ENCODE measurements at places on chromosomes 7 and 10. TPM values are rescaled to one million over a fixed set of nuclear protein-coding genes. Genes with fewer than 3 reads are reported as not detected.

- no peak overlapping the region for H3K27ac ChIP-seq
- H3K4me1 ChIP-seq: no peaks in the 10 kb centered on the region
- no peaks in the 10 kb centered on the region for H3K27me3 ChIP-seq
These were observed 458.1 kb downstream of the RPS24 start for GRCh38 chr10:78491812-78492211.

GRCh38 chr10:132520177-132520811 is 17.3 kb upstream of the INPP5A start:
- no peaks in the 10 kb centered on the region for H3K27me3 ChIP-seq

GRCh38 chr7:45068236-45069023 is 20.3 kb downstream of the NACAD start:
- H3K36me3 ChIP-seq: peaks cover 52% of the 10 kb centered on the region
- no peak overlapping the region for H3K27ac ChIP-seq
- no peaks in the 10 kb centered on the region for H3K27me3 ChIP-seq
- DNase-seq: no peak
- H3K4me3 ChIP-seq: no peak overlapping the region

DNA sequence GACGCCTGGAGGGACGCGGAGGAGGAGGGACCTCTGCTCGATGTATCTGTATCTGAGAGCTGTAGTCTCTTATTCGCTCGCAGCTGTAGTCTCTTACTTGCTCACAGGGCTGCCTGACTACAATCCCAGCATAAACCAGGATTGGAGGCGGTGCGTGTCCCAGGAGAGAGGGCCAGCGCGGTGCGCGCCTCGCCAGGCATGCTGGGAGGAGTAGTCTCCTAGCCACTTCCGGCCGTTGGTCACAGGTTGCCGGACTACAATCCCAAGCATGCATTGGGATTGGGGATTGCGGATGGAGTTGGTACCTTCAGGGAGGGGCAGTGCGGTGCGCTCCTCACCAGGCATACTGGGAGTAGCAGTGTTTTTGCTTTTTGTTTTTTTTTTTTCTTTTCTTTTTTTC is 421.7 kb upstream of the NUPR2 start:
- no peak overlapping the region for H3K27ac ChIP-seq
- no peaks in the 10 kb centered on the region for H3K27me3 ChIP-seq
- no peak overlapping the region for H3K4me3 ChIP-seq
- H3K4me1 ChIP-seq: no peaks in the 10 kb centered on the region

GRCh38 chr7:123120286-123120685 is 79.5 kb downstream of the SLC13A1 start:
- H3K36me3 ChIP-seq: no peaks in the 10 kb centered on the region
- H3K27ac ChIP-seq: no peak overlapping the region
- no peaks in the 10 kb centered on the region for H3K4me1 ChIP-seq
- no peak for DNase-seq

The KCNH2 gene
- polyA plus RNA-seq: 18.7 TPM

- H3K27me3 ChIP-seq: no peaks in the 10 kb centered on the region
- no peaks in the 10 kb centered on the region for H3K4me1 ChIP-seq
- H3K36me3 ChIP-seq: no peaks in the 10 kb centered on the region
- DNase-seq: no peak
- no peak overlapping the region for H3K4me3 ChIP-seq
These were observed 13.9 kb downstream of the PCLO start for GRCh38 chr7:83148776-83149175.

GRCh38 chr10:97849687-97850402 is at the start of gene GOLGA7B:
Gene GOLGA7B (plus strand): TSS chr10:97849843. CDS start chr10:97850304, 461 bp downstream.
- peak; percentile 52 for DNase-seq
- peaks cover 3% of the 10 kb centered on the region for H3K27me3 ChIP-seq

The FKBP6 gene
- polyA plus RNA-seq: not detected

- no peaks in the 10 kb centered on the region for H3K27me3 ChIP-seq
- H3K4me1 ChIP-seq: no peaks in the 10 kb centered on the region
- no peak overlapping the region for H3K4me3 ChIP-seq
- H3K36me3 ChIP-seq: no peaks in the 10 kb centered on the region
- peak; percentile 1 for DNase-seq
These were observed 180.3 kb upstream of the MYO3A start for GRCh38 chr10:25753776-25754175.

GRCh38 chr10:21368022-21368582 is 157.4 kb downstream of the SKIDA1 start:
- peaks cover 47% of the 10 kb centered on the region for H3K4me1 ChIP-seq
- H3K4me3 ChIP-seq: no peak overlapping the region
- no peaks in the 10 kb centered on the region for H3K27me3 ChIP-seq
